ENCODE measurements at places on chromosomes 7 and 10.
A peak's percentile ranks its signal among the peaks of the same experiment; 100 is the strongest.

DNA sequence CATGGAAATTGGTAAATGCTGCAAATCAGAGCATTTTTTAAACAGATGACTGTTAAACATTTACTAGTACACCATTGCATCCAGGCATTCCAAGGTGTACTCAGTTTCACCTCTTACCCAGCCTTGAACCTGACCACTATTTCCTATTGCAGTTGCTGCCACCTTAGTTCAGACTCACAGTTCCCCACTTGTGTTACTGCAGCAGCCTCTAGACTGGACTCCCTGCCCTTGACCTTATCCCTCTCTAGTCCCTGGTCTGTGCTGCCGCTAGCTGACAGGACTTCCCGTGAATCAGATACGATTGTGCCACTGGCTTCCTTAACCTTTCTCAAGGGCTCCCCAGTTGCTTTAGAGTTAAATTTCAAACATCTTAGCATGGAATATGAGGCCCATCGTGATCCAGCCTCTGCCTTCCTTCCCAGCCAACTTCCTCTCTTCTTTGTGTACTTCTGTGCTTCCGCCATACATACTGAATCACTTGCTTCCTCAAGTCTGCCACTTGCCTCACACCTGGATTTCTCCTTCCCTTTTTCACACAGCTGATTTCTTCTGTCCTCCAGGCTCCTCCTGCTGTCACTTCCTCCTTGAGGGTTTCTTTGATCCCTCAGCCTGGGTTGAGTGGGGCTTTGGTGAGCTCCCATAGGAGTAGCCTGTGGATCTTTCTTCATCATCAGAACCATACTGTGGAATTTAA, 118.7 kb upstream of the GJD4 start:
- no peak for DNase-seq

DNA sequence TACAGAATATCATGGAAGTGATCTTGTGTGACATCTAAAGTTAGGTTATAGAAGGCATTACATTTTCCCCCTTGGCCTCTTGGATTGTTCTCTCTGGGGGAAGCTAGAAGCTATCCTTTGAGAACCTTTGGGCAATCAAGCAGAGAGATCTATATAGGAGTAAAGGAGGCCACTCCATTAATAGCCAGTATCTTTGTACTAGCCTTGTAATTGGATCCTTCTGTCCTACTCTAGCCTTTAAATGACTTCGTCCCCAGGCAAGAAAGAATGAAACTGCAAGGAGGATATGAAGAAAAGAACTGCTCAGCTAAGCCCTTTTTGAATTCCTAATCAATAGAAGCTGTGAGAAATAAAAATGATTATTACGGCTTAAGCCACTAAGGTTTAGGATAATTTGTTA, 230.9 kb downstream of the AGMO start:
- DNase-seq, result no peak

GRCh38 chr7:99451936-99452335, 13.2 kb downstream of the CPSF4 start:
- DNase-seq, result no peak

GRCh38 chr7:5463031-5463430, 39.4 kb upstream of the TNRC18 start:
- DNase-seq, result no peak

GRCh38 chr10:91036807-91037411, 116.0 kb upstream of the ANKRD1 start:
- peak; percentile 38 for DNase-seq

- DNase-seq, result no peak
These were observed 108.7 kb upstream of the RHOBTB1 start for GRCh38 chr10:61052469-61053205.

- no peak for DNase-seq
These were observed 135.7 kb downstream of the INHBA start for GRCh38 chr7:41567031-41567730.

- peak; percentile 87 for DNase-seq
These were observed 65.6 kb downstream of the NOD1 start for GRCh38 chr7:30412782-30413504.

GRCh38 chr10:46523962-46524471, 32.4 kb downstream of the GPRIN2 start:
- DNase-seq, result no peak

GRCh38 chr7:110448918-110449317, 642.0 kb upstream of the LRRN3 start:
- no peak for DNase-seq

- no peak for DNase-seq
These were observed 73.9 kb upstream of the CCNY start for GRCh38 chr10:35262436-35262835.

DNA sequence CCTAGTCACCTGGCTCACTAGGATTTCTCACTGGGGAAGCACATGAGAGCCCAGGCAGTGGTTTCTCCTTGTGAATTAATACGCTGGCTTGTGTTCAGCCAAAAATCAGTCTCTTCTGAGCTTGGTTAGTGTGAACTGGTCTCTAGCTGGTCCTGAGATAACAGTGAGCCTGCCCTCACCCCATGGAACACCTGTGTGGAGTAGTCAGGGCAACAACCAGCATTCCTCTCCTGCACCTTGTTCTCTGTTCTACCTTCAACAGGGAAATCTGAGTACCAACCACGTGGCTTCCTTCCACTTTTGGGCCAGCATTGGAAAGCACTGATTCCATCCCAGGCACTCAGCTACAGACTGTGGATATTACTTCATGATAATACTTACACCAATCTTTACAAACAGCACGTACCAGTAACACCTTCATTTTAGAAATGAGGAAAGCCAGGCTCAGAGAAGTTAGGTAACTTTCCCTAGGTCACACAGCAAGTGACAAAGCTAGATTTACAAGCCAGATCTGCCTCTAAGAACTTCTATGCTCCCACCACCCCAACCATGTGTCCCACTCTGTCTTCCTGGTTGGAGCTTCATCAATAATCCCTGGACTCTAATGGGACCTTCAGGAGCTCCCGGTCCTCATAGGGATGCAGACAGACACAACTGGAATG, 106.6 kb downstream of the GRID1 start:
- no peak for DNase-seq

- no peak for DNase-seq
These were observed 25.9 kb downstream of the PRKG1 start for GRCh38 chr10:51100221-51100620.

GRCh38 chr7:82106201-82106600, 336.4 kb upstream of the HGF start:
- DNase-seq, result no peak

GRCh38 chr10:71242622-71243009, 30.2 kb downstream of the UNC5B start:
- DNase-seq, result no peak

- peak; percentile 83 for DNase-seq
These were observed 487.7 kb downstream of the TYW1 start for GRCh38 chr7:67484244-67484751.

DNA sequence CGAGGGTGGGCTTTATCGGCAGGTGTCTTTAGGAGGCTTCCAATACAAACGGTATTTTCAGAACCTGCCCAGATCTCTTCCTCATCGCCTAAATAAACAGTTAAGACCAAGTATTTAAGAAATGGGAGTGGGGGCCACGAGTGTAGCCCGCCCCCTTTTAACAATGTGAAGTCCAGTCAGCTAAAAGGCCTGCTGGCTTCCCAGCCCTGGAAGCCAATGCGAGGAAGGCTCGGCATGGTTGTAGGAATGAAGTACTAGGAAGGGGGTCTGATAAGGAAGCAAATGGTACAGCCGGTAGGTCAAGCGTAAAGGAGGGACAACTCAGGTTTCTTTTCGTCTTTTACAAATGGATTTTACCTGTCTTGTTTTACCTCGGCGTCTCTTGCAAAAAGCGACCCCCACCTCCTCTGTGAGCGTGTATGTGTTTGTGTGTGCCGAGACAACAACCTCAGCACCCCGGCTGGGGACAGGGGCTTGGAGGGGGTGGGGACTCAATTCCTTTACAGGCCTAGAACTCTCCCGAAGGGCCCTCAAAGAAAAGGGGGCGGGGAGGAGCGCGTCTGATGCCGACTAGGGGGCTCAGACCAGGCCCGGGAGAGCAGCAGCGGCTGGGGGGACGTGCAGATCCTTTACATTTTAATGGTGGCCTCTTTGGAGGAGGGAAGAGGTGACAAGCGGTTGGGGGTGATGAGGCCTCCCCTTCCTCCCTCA, 147.6 kb downstream of the GPR85 start:
- peak; percentile 50 for DNase-seq

GRCh38 chr7:128810473-128810872, 18.7 kb downstream of the CCDC136 start:
- peak; percentile 33 for DNase-seq

- DNase-seq, result no peak
These were observed 30.1 kb upstream of the KCNMA1 start for GRCh38 chr10:77667426-77668324.

DNA sequence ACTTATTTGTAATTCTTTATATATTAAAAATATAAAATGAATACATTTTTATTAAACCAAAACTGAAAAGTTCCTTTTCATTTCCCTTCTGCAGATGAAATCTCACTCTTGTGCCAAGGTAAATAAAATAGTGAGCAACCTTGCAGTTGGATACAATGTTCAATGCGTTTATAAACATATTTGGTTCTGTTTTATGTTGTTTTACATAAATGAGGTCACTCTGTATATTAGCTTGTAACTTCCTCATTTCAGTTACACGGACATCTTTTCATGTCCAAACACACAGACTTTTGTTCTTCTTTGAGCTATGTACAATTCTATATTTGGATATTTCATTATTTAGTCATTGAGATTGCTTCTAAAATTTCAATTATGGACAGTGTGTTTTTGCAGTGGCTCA, 107.7 kb downstream of the BBS9 start:
- DNase-seq, result no peak

DNA sequence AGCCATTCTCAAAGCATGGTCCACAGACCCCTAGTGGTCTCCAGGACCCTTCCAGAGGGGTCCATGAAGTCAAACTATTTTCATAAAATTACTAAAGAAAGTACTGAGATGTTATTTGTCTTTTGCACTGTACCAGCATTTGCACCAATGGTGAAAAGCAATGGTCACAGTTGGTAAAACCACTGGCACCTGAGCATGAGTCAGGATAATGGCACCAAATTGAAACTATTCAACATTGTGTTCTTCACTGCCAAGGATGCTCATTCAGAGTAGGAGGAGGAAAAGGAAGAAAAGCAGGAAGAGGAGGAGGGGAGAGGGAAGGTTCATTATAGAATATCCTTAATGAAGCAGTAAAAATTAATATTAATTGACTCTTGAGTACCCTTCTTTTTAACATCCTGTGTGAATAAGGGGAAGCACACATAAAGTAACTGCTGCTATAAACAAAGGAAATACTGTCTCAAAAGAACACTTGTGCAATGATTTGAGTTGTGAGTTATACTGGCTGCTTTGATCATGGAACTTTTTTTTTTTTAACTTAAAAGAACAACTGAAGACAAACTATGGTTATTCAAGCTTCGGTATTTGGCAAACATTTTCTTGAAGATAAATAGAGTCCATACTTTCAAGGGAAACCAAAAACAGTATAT, 60.2 kb downstream of the MPP7 start:
- no peak for DNase-seq

DNA sequence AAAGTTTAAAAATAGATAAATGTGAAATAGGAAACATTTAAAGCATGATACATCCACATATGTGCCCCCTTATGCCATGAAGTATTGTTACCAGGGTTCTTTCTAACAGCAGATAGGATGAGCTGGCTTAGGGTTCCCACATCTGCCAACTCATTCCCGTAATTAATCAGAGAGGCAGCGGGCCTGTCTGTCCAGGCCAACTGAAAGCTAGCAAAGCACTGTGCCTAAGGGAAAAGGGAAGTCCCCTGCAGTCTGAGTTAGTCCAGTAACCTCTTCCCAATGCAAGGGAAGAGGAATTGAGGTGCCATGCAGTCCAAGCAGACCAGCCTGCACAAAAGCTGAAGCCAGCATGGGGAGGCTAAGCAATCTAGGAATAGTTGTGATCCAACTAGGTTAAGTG, 18.3 kb upstream of the ZC3HAV1L start:
- DNase-seq, result no peak

- DNase-seq, result no peak
These were observed 63.7 kb upstream of the CREB5 start for GRCh38 chr7:28348636-28349035.

DNA sequence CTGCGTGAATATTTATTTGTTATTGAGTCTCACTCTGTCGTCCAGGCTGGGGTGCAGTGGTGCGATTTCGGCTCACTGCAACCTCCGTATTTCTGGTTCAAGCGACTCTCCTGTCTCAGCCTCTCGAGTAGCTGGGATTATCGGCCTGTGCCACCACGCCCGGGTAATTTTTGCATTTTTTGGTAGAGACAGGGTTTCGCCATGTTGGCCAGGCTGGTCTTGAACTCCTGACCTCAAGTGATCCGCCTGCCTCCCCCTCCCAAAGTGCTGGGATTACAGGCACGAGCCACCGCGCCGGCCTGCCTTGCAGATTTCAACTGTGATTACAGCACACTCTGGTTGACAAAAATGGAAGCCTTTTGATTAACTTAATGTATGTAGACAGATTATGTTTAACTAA, 730.0 kb upstream of the VSTM2A start:
- DNase-seq, result no peak

Data from GM03348 (cell line).